ENCODE measurements at places on chromosomes 7 and 10. TPM values are rescaled to one million over a fixed set of nuclear protein-coding genes. Genes with fewer than 3 reads are reported as not detected.

MACC1 gene
- 12.5 TPM for total RNA-seq

PRTFDC1 gene
- total RNA-seq, result 11.4 TPM

ECHS1 gene
- total RNA-seq, result 179 TPM

- DNase-seq, result no peak
These were observed 745 bp downstream of the TCERG1L start for GRCh38 chr10:131310551-131311401.

DNA sequence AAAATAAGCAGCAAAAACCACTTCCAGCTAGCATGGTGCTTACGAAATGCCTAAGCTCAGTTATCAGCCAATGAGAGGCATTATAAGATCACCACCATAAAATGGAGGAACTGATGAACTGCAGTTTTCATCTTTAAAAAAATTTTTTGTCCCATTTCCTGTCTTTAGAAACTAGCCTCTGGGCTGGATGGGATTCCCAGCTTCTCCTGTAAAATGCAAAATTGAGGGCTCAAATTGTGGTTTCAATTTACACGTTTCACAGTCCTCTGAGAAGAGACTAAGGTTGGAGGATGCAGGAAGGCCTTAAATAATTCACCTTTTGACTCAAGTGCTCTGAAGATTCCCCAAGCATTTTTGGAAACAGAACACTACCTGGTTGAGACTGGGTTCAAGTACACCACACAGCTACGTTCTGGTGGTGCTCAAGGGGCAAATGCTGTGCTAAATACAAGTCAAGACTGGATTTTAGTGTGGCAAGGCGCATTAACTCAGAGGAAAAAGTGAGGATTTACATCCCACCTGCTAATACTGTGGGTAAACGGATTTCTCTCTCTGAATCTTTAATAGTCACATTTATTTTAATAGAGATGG, 951 bp downstream of the ZNF25 start:
- peak; percentile 7 for DNase-seq

- DNase-seq, result no peak
These were observed 82.6 kb upstream of the AOAH start for GRCh38 chr7:36806891-36807290.
